ENCODE measurements at places on chromosomes 13 and 19.

DNA sequence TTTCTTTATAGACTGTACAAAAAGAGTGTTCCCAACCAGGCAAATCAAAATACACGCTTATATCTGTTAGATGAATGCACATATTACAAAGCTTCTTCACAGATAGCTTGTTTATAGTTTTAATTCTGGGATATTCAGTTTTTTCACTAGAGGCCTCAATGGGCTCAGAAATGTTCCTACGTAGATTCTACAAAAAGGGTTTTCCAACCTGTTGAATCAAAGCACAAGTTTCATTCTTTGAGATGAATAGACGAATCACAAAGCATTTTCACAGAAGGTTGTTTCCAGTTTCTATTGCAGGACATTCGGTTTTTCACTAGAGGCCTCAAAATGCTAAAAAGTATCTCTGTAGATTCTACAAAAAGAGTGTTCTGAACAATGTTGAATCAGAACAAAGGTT lies 1490.3 kb downstream of the UQCRFS1 start:
- no peak for DNase-seq

- DNase-seq, result no peak
Observed at GRCh38 chr13:67048084-67048820, 181.9 kb downstream of the PCDH9 start.

DNA sequence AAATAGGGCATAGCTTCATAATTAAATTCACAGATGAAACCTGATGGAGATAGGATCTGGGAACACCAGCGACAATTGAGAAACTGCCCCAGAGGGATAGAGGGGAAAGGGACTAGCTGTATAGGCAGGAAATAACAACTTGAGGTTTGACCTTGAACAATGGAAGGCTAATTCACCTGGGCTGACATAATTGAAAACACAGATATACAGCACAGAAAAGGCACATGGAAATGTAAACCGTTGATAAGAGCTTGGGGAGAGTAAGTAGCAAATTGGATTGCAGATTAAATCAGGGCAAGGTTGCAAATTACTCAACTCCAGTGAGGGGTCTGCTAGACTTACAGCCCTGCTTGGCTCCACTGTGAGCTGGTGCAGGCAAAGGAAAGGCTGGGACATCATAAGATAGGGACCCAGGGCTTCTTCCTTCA lies 246.7 kb downstream of the DLEU7 start:
- no peak for DNase-seq

- DNase-seq, result no peak
Observed at GRCh38 chr13:27352698-27353097, 71.7 kb upstream of the GTF3A start.

DNA sequence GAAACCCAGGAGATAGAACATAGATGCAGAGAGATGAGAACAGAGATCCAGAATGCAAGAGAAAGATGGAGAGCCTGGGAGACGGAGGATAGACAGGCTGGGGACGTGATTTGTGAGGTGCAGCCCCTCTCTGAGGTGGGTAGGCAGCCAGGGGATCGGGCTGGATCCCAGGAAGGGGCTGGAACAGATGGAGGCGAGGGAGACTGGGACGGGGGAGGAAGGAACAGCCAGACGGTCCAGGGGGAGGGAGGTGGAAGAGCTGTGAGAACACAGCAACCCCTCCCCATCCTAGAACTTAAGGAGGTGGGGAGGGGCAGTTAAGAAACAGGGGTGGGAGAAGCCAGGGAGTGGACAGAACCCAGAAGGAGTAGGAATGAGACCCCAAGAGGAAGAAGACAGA lies 3.1 kb downstream of the SLC17A7 start:
- no peak for DNase-seq

- peak; percentile 14 for DNase-seq
Observed at GRCh38 chr19:11435833-11436313, 438 bp downstream of the PRKCSH start.

GRCh38 chr13:102440259-102440936 lies 38.5 kb upstream of the FGF14 start:
- DNase-seq, result no peak

DNA sequence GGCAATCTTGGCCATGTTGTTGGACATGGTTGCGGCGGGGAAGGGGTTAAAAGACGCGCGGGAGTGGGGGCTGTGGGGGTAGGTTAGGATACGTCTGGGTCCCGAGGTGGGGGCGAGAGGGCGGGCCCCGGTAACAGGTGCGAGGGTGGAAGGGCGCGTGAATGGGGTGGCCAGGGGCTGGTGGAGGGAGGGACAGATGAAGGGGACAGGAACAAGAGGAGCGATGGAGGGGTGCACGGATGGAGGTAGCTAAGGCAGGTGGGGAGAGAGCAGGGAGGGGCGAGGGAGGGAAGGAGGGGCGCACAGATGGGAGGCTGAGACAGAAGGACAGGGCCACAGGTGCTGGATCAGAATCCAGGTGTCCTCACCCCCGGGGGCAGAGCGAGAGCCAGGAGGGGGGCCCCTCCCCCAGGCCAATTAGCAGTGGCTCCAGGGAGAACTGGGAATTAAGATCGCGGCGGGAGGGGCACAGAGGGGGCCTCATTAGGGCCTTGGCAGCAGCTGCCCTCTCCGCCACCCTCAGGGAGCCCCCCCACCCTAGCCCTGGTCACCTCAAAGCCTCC lies 1.3 kb downstream of the GNG8 start:
- no peak for DNase-seq

DNA sequence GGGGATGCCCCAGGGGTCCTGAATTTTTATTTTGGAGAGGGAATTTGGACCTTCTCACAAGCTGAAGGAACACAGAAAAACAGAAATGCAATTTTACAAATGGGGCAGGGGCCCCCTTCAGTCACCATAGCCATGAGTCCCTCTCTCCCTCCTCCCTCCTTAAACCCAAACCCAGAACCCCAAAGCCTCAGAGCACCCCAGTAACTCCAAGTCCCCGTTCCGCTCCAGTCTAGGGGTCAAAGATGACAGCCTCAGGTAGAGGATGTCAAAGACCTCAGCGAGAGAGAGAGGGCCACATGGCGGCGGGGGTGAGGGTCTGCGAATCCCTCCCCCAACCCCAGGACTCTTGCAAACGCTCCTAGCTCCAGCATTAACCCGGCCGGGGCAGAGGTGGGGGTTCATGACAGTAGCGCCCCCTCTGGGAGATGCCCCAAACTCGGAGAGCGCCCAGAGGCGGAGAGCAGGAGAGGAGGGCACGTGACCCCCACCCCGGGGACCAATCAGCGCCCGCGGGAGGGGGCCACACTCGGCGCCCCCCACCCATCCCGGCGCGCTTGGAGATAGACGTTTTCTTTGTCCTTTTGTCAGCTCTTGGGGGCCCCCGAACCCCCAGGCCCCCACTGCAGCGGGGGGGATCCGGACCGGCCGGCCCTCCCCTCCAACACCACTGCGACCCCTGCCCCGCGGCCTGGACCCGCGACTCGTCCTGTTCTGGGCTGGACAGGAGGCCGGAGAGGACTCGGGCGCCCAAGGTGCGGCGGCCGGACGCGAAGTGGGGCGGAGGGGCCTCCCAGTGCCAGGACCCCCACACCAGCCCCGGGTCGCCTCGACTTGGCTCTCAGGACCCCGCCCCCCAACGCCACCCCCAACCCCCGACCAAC lies 20.8 kb upstream of the SEMA6B start:
- DNase-seq, result no peak

GRCh38 chr13:96403651-96404050 lies 313.7 kb downstream of the HS6ST3 start:
- DNase-seq, result no peak

- DNase-seq, result no peak
Observed at GRCh38 chr13:102688306-102688973, 6.4 kb downstream of the METTL21C start.

- DNase-seq, result no peak
Observed at GRCh38 chr19:4970558-4971423, 1.9 kb downstream of the KDM4B start.

DNA sequence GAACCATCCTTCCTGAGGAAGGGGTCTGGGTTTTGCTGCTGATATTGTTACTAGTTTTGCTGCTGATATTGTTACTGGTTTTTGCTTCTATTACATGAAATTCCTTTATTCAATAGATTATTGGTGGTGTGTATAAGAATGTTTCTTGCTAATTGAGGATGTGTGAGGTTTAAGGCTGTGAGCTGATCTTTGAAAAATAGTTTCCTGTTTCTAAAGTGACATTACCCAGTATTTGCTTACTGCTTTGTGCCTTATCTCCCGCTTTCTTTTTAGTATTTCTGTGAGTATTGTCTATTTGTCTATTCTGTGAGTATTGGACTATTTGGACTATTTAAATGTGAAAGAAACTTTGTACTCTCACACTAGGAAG lies 38.2 kb upstream of the C1QTNF9 start:
- no peak for DNase-seq

GRCh38 chr19:29841559-29842367 lies 30.0 kb downstream of the CCNE1 start:
- DNase-seq, result no peak

GRCh38 chr13:98478189-98479129 lies 98.4 kb downstream of the STK24 start:
- DNase-seq, result no peak

DNA sequence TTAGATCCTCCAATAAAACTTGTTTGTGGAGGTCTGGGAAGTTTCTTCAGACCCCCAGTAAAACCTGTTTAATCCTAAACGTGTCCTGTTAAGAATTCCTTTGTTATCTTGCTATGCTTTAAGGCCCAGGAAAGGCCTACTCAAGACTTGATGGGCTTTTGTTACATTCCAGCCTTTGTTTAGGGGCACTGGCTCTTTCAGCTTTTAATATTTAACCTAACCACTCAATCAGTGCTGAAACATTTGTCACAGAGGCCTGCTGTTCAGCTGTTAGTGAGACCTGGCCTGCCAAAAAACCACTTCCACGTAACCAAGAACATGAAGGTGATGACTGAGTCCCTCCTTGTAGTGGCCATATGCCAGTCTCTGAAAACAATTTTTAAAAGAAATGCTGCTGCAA lies 41.7 kb downstream of the PCDH17 start:
- DNase-seq, result no peak

DNA sequence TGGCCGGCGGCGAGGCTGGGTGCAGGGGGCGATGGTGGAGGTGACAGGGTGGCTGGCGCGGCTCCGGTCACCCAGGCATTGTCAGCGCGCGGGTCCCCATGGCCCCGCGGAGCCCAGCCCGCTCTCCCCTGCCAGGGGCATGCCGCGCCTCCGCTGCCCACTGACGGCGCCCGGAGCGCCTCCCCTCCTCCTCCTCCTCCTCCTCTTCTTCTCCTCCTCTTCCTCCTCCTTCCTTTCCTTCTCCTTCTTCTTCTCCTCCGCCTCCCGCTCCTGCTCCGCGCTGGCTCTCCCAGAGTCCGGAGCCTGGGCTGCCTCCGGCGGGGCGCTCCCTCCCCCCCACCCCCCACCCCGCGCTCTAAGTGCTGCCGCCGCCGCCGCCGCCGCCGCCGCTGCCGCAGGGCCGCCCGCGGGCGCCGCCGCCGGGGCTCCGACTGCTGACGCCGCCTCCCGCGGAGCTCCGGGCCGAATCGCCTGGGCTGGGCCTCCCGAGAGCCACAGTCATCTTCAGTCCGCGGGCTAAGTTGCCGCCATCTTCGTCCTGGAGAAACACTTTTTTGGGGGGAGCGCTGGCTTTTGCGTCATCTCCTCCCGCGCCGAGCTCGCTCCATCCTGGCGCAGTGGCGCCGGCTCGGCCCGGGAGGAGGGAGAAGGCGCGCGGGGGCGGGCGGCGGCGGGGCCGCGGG lies 348.3 kb downstream of the LIG4 start:
- no peak for DNase-seq

GRCh38 chr19:815775-816499 lies 5.8 kb downstream of the PLPPR3 start:
- no peak for DNase-seq

- DNase-seq, result no peak
Observed at GRCh38 chr13:69820180-69820579, 287.4 kb upstream of the ATXN8OS start.

DNA sequence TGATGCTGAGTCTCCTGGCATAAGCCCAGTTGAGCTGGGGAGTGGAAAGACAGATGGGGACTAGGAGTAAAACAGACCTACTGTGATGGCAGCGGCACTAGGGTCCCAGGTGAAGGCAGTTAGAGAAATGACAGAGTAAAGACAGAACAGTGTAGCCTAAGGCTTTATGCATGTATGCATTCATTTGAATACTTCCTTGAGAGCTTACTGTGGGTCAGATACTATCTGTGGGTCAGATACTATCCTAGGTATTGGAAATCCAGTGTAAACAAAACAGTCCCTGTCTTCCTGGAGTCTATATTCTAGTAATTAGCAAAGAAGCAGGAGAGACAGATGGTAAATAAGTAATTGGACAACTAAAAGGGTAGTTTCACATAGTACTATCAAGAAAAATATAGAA lies 73.7 kb upstream of the LRCH1 start:
- DNase-seq, result no peak

DNA sequence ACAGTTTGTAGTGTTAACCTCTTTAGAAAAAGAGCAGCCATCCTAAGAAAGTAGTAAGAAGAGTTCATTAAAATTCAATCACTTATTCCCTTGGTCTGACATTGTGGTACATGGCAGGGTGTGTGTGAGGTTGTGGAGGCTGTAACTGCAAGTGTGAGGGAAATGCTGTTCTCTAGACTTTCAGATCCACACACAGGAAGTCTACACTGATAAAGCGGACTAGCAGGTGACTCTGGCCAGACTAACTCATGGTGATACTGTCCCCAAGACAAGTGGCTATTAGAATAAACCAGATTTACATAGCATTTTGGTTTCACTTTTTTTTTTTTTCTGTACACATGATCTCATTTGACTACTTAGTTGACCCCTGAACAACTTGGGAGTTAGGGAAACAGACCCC lies 10.0 kb downstream of the MTIF3 start:
- DNase-seq, result no peak

DNA sequence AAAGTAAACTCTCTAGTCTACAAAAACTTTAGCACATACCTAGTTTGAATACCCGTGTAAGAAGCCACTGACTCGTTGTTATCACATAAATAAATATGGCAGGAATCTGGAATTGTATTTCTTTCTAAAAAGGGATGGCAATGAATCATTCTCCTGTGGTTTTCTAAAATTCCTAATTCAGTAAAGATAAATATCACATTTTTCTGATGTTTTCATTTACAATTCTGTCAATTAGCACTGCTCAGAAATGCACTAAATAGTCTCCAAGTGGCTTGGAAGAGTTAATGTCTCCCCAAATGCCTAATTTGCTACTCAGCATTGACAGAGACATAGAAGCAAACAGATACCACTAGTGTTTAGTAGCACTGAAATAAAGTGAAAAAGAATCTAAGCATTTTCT lies 547.7 kb upstream of the SLITRK1 start:
- no peak for DNase-seq

- DNase-seq, result no peak
Observed at GRCh38 chr19:4049432-4049831, 17.3 kb downstream of the ZBTB7A start.
